Tibial nerve (tissue), 4 donors: ENCODE measurements at places on chromosomes 3 and 15.

DNA sequence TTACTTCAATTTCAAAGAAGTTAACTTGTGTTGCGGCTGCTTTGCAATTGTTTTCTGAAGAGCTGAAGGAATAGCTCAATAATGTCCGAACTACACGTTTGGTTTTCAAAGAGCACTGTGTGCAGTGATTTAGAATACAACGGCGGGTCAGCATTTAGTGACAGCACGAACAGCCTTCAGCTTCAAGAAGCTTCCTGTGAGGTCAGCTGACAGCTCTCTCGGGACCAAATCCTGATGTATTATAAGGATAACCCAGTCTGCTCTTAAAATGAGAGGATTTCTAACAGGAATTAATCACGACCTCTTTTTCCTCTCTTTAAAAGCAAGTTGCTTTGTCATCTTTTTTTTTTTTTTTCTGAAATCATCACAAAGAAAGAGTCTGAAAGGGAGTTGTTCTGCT, 97.9 kb upstream of the UNC13C start:
- no peak for DNase-seq

GRCh38 chr15:73677733-73678132, 6.5 kb upstream of the CD276 start:
- DNase-seq: no peak

GRCh38 chr15:81888748-81889484, 156.9 kb downstream of the MEX3B start:
- DNase-seq: peak; percentile 8

- no peak for DNase-seq
These were observed 78.6 kb downstream of the IGSF11 start for GRCh38 chr3:118955914-118956556.

DNA sequence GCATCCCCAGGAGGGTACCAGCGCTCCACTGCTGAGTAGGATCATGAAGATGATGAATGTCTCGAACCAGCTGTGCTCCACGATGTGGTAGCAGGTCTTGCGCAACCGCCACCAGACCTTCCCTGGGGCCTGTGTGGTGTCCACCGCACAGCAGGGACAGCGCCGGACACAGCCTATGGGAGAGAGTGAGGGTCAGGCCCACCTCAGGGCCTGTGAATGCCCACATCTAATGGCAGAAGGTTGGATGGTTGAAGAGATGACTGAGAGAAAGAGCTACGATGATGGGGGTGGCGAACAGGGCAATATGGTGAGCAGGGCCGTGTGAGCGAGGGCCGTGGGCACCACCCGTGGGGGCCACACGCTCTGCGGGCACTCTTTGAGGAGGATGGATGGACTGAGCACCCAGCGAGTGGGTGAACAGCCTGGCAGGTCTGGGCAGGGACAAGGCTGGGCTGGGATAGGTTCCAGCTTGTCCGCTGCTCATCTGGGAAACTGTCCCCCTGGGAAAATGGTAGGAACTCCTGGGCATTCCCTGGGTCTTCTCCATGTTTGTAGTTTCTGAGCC, 74.1 kb downstream of the SCN5A start:
- DNase-seq: no peak

DNA sequence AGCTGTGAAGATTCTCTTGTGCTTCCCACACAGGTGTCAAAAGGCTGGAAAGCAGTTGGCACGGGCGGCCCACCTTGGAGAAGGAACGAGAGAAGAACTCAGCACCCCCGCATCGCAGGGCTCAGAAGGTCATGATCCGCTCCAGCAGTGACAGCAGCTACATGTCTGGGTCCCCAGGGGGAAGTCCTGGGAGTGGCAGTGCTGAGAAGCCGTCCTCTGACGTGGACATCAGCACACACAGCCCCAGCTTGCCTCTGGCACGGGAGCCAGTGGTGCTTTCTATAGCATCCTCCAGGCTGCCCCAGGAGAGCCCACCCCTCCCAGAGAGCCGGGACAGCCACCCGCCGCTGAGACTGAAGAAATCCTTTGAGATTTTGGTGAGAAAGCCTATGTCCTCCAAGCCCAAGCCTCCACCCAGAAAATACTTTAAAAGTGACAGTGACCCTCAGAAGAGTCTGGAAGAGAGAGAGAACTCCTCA, 31.4 kb downstream of the STARD5 start:
- no peak for DNase-seq

GRCh38 chr3:187257471-187257870, 34.1 kb downstream of the MASP1 start:
- no peak for DNase-seq

DNA sequence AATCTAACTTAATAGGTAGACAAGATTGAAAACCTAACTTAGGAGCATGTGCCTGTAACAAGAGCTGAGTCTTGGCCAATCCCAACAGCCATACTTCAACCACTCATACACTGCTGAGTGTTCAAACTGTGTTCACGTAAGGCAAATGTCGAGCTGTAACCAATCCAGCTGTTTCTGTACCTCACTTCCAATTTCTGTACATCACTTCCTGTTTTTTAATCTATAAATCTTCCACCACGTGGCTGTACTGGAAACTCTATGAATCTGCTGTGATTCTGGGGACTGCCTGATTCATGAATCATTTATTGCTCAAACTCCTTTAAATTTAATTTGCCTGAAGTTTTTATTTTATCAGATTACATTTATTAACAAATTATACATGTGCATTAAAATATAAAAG, 44.6 kb upstream of the NEDD4 start:
- DNase-seq: no peak

DNA sequence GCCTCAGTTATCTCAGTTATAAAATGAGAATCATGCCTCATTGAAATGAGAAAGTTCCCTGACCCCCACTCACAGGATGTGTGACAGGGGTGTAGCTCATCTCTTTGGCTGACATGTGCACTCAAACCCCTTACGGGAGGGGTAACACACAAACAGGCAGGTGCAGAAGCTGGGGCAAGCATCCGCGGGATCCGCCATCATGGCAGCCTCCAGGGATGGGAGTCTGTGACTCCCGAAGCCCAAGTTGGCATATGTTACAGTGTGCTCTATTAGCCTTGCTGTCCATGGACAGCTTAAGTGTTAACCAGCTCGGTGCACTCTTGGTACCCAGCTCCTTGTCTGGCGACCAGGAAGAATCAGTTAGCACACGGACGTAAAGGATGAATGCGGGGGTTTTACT, 822.7 kb upstream of the SEMA6D start:
- DNase-seq: no peak

GRCh38 chr3:100537646-100538338, 45.4 kb downstream of the TMEM45A start:
- DNase-seq: no peak

DNA sequence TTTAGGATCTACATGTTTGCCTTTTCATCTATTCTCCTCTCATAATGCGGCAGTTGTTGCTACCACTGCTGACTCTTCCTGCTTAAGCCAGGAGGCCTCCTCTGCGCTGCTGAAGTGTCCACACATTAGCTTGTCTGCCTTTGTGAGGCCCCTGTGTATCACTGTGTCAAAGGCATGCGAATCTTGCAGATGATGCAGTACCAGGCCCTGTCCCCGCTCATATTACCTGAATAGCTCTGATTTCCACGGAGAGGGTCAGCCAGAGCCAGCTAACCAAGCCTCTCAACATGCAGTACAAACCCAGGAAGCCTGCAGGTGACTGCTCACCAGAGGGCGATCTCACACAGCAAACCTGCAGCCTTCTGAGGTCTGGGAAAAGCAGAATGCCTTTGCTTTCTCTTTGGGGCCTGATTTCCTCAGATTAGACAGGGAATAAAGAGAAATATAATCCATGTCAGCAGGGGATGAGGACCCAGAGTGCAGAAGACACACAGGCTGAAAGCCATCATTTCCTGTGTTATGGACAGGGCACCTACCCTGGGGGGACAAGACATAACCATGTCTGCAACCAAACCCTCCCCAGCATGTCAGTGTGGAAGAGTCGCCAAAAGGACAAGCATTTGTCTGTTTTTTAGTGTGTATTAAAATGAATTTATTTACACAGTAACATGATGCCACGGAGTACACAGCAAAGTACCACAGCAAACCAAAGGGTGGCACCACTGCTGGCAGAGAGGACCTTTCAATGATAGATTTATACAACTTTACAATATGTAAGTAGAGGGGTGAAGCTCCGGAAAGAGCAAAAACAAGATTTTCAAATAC, 36.8 kb upstream of the TSPAN3 start:
- peak; percentile 62 for DNase-seq

- DNase-seq: no peak
These were observed 2.7 kb downstream of the AMIGO3 start for GRCh38 chr3:49716691-49717210.

GRCh38 chr15:40106203-40107161, 2.2 kb downstream of the BMF start:
- peak; percentile 79 for DNase-seq

- no peak for DNase-seq
These were observed 188.0 kb upstream of the MRPL3 start for GRCh38 chr3:131690800-131691199.

GRCh38 chr3:52428151-52429005, 16.5 kb downstream of the SEMA3G start:
- peak; percentile 90 for DNase-seq

GRCh38 chr3:61358364-61358763, 107.1 kb upstream of the FHIT start:
- peak; percentile 52 for DNase-seq

DNA sequence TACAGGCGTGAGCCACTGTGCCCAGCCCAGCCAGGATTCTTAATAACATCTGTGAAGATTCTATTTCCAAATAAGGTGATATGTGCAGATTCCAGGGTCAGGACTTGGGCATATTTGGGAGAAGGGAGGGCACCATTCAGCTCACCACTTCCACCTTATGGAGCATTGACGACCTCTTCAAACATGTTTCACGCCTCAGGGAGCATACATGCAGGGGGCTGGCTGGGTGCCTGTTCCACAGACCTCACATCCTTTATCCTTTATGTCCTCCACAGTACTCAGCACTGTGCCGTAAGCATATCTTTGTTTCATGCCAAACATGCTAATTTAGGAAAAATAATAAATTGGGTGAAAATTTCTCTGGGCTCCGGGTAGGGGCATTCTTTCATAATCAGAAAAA, 229.0 kb downstream of the THSD4 start:
- DNase-seq: no peak

GRCh38 chr15:61720197-61720704, 340.0 kb downstream of the VPS13C start:
- DNase-seq: no peak
